ENCODE measurements at places on chromosomes 3 and 15.

- no peak for DNase-seq
Measured at GRCh38 chr3:193594946-193595689, 2.1 kb downstream of the OPA1 start.

DNA sequence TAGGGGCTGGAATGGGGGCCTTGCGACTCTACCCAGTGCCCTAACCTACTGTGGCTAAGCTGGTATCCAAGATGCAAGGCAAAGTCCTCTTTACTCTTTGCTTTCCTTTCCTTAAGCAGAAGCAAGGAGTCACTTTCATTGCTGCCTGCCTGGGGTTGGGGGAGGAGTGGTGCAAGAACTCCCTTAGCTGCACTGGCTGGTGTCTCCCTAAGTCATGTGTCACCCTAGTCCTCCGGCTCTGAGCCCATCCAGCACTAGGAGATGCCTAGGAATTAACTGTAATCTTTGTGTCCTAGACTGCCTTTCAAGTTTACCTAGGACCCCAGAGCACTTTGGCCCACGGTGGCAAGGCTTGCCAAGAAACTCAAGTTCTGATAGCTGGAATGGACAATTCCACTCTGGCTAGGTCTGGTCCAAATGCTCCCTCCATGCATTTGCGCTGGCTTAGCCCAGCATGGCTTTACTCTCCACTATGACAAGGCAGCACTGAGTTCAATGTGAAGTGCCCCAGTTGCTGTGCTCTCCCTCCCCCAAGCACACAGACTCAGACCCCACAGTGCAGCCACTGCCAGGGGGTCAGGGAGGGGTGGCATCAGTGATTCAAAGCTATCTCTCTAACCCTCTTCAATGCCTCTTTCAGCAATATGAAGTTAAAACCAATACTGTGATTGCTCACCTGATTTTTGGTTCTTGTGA lies 58.7 kb downstream of the ESYT3 start:
- DNase-seq, result no peak

- no peak for DNase-seq
Measured at GRCh38 chr15:65712415-65712814, 79.7 kb downstream of the DENND4A start.

- DNase-seq, result no peak
Measured at GRCh38 chr3:79954756-79955155, 187.0 kb upstream of the ROBO1 start.

GRCh38 chr3:188262913-188263683 lies 109.1 kb downstream of the LPP start:
- peak; percentile 71 for DNase-seq

GRCh38 chr3:66149269-66149668 lies 71.5 kb upstream of the SLC25A26 start:
- DNase-seq, result no peak

DNA sequence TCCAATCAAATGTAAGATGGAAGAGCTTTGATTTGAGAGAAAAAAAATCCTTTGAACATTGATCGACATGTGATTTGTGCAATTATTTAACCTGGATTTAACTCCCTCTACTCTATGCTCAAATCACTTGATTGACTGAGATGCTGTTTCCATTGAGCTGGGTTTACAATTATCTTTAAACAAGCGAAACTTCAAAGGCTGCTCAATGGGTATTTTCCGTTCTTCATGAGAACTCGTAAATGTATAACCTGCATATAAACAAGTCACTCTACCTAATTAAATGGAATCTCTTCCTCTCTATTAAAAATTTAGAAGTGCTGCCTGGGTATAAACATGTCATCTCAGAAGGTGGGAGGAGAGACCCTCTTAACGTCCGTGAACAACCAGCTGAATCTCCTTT lies 71.9 kb downstream of the ANXA2 start:
- no peak for DNase-seq

Measured in myocyte (in vitro differentiated cells).